MM.1S (cell line): ENCODE measurements at places on chromosomes 13 and 19.

DNA sequence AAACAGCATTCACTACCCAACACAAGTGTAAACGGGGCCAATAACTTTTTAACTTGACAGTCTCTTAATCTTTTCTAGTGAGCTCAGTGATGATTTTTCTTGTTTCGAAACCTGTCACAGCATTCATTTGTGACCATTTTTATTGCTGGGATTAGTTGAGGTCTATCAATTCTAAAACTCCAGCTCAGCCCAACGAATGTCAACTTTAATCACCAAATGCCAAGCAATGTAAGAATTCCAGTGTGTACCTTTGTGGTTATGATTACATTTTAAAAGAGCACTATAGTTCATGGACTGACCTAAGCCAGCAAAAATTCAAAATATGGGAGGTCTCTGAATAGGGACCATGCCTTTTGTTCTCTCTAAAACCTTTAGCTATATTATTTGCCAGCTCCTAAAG lies 694.3 kb upstream of the SGCG start:
- no peak overlapping the region for H3K27ac ChIP-seq
- no peaks in the 10 kb centered on the region for H3K4me1 ChIP-seq
- no peaks in the 10 kb centered on the region for H3K36me3 ChIP-seq
- no peak overlapping the region for H3K4me3 ChIP-seq

GRCh38 chr13:29315847-29316246 lies 279.6 kb downstream of the SLC7A1 start:
- H3K4me1 ChIP-seq = no peaks in the 10 kb centered on the region
- no peak for DNase-seq
- no peaks in the 10 kb centered on the region for H3K27me3 ChIP-seq

DNA sequence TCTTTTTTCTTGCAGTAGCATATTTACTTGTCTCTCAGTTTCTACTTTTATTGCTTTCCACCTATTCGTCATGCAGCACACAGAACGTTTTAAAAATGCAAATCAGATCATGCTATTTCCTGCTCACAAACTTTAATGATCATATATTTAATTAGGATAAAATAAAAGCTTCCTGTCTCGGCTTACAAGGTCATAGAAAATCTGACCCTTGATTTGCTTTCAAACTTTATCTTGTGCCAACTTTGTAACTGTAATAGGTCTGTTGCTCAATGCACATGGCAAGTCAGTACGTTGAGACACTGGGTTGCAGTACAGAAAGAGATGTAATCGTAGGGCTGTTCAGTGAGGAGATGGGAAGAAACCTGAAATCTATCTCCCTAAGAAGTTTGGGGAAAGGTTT lies 95.6 kb upstream of the CSNK1A1L start:
- no peaks in the 10 kb centered on the region for H3K36me3 ChIP-seq
- no peak overlapping the region for H3K27ac ChIP-seq
- H3K27me3 ChIP-seq = no peaks in the 10 kb centered on the region
- H3K4me1 ChIP-seq = no peaks in the 10 kb centered on the region

DNA sequence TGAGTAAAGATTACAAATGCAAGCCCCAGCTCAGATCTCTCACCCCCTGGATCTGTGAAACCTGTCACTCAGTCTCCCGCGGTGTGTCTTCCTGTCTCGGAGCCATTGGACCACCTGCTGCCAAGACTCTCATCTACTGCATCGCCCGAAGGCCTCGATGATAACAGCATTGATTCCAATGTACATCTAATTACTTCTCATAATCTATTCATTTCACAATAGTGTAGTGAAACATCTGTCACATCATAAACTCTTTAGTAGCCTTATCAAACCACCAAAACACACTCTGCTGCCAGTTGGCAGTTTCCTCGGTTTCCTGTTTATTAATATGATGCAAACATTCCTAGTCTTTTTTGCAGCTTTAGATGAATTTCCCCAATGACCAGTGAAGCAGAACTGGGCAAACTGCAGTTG lies 220.3 kb downstream of the POU4F1 start:
- no peaks in the 10 kb centered on the region for H3K4me1 ChIP-seq
- H3K4me3 ChIP-seq = no peak overlapping the region
- no peaks in the 10 kb centered on the region for H3K27me3 ChIP-seq
- H3K36me3 ChIP-seq = no peaks in the 10 kb centered on the region
- DNase-seq = no peak

DNA sequence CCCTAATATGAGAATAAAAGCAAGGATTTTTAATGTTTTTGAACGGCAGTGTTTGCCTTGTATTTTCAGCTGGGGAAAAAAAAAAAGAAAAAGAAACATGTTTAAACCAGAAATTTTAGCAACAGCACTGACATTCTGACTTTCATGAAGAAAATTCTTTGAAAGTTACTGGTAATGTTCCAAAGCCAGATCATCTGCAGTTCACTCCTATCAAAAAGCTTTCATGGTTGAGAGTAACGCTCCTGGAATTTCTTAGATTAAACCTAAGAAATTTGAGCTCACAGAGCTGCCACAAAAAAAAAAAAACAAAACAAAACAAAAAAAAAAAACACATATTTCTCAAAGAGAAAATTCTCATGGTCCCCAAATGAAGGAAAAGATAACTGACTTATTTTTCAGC lies 1106.7 kb downstream of the EFNB2 start:
- no peak for DNase-seq
- H3K27me3 ChIP-seq = no peaks in the 10 kb centered on the region
- H3K4me1 ChIP-seq = no peaks in the 10 kb centered on the region
- no peaks in the 10 kb centered on the region for H3K36me3 ChIP-seq
- H3K4me3 ChIP-seq = no peak overlapping the region

DNA sequence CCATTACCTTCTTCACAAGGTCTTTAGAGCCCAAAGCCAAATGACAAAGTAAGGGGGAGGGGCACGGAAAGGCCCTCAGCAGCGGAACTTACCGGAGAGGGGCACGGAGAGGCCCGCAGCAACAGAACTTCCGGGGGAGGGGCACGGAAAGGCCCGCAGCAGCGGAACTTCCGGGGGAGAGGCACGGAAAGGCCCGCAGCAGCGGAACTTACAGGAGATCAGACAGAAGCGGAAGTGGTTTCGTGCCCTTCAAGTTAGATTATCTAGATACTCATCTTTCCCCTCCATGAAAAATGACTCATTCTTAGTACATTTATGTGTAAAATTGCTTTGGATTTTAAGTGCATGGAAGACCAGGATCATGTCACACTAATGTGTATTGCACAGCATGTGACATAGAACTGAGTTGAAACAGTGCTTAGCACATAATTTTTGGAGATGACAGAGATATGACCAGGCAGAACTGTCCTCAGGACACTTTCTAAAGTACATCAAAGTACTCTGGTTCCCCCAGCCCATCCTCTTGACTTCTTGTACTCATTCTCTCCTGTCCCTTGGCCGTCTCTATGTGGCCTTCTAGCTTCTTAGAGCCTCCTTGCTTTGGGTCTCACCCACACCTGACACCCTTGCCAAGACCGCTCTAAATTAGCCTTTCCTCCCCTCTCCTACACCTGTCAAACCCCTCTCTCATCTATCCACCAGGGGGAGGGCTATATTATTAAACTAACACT lies 25.7 kb upstream of the TPTE2 start:
- no peaks in the 10 kb centered on the region for H3K4me1 ChIP-seq
- H3K4me3 ChIP-seq = peak overlapping the region; percentile 67
- no peaks in the 10 kb centered on the region for H3K27me3 ChIP-seq
- H3K27ac ChIP-seq = peak overlapping the region; percentile 69
- no peaks in the 10 kb centered on the region for H3K36me3 ChIP-seq
- DNase-seq = peak; percentile 74

GRCh38 chr19:39304185-39304513 lies 7.9 kb downstream of the IFNL1 start:
- H3K36me3 ChIP-seq = no peaks in the 10 kb centered on the region
- H3K27ac ChIP-seq = no peak overlapping the region
- no peak overlapping the region for H3K4me3 ChIP-seq
- H3K27me3 ChIP-seq = peaks cover 11% of the 10 kb centered on the region; the same call in 1 of the 2 replicates

DNA sequence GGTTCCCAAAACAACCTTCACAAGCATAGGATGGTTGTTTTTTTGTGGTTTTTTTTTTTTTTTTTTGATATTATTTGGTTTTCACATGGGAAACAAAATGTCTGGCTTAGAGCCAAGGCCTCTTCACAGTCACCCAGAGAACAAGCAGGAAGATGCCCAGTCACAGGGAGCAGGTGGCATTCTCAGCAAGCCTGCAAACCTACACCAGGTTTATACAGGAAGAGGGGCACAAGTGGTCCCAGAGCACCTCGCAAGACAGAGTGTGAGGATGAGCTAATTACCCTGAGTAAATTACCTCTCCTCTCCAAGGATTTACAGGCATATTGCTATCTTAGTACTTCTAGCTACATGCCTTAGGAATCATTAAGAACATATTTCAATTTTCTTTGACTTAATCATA lies 1375.6 kb downstream of the EFNB2 start:
- no peak overlapping the region for H3K4me3 ChIP-seq
- peaks cover 3% of the 10 kb centered on the region; the same call in 1 of the 2 replicates for H3K4me1 ChIP-seq
- H3K27ac ChIP-seq = peak overlapping the region; percentile 25; the same call in 1 of the 2 replicates
- H3K36me3 ChIP-seq = no peaks in the 10 kb centered on the region
- peak; percentile 53 for DNase-seq
- H3K27me3 ChIP-seq = no peaks in the 10 kb centered on the region

DNA sequence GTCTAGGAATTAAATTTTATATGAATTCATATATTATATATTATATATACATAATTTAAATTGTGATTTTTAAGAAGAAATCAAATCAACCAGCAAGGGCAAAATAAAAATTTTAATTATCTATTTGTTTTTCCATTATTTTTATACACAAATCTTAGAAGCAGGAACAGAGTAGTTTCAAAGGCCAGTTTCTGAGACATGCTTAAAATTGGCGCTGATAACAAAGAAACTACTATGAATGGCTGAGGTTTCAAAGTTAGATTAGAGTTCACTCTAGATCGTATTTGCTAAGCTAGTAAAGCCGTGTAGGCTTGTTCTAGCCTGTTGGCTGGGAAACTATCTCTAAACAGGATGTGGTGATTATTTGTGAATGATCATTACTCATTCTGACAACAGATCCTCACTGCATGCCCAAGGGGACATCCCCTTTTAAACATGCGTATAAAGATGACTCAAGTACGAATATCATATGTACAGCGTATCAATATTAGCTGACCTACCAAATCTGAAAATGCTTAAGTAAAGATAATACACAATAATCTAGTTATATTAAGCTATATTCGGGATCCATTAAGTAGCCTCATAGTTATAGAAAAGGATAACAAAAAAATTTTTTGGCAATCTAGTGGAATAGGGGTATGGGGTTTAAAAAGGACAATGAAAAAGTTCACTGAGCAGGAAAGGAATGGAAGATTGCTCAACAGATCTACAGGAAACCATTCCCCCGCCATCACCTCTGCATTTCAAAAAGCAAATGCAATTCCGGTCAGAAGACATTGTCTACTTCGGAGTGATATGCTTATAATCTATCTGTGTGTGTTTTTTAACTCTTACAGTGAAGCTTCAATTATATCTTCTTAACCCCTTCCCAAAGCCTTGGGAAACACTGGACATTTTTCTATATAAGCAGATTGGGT lies 150.1 kb downstream of the SHISA2 start:
- no peak overlapping the region for H3K27ac ChIP-seq
- peaks cover 15% of the 10 kb centered on the region for H3K4me1 ChIP-seq
- H3K27me3 ChIP-seq = no peaks in the 10 kb centered on the region
- no peak overlapping the region for H3K4me3 ChIP-seq
- DNase-seq = no peak
